ENCODE measurements at places on chromosomes 6 and 20.

- DNase-seq = no peak
Measured at GRCh38 chr6:83270971-83271719, 78.0 kb downstream of the RWDD2A start.

GRCh38 chr6:16739329-16739801 lies 21.9 kb downstream of the ATXN1 start:
- no peak for DNase-seq

- no peak for DNase-seq
Measured at GRCh38 chr6:52191824-52192223, 5.6 kb downstream of the IL17A start.

- DNase-seq = no peak
Measured at GRCh38 chr20:47981222-47981621, 195.9 kb upstream of the SULF2 start.

- DNase-seq = no peak
Measured at GRCh38 chr6:138034229-138034628, 73.0 kb downstream of the PERP start.

DNA sequence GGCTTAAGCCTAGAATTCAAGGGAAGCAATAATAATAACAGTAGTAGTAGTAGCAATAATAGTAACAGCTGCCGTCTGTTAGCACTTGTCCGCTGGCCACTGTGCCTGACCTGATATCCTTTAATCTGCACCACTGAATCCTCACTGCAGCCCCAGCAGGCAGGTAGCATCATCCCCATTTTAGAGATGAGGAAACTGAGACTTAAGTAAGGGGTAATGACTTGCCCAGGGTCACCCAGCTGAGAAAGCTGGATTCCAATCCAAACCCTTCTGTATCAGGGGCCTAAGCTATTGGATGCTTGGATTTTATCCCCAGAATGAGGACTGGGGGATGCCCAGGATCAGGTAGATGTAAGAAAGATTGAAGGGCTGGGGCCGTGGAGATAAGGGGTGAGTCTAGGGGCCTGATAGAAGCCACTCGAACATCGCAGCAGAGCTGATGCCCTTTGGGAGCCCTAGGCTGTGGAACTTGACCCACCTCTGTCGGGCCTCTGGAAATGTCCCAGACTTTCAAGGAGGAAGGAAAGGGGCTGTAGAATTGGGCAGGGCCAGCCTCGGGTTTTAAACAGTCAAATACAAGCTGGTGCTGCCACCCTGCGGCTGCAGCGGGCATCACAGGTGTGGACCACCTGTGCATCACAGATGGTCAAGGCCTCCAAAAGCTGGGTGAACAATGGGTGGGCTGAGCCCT lies 102.1 kb upstream of the MYL9 start:
- DNase-seq = peak; percentile 51

DNA sequence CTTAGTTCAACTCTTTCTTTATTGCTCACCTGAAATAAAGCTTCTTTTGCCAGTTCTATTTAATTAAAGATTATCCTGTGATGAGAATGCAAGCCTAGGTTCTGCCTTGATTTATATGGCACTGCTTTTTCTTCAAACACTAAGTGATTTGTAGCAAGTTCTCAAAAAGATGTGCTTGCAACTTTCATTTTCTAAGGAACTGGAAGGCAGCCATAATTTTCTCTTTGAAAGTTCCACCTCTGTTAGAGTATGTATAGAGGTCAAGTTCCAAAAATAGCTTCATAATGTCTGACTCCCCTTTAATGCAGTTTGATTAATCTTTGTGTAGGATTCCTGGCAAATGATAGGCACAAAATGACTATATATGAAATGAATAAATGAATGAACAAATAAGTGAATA lies 528.3 kb upstream of the FLRT3 start:
- no peak for DNase-seq

DNA sequence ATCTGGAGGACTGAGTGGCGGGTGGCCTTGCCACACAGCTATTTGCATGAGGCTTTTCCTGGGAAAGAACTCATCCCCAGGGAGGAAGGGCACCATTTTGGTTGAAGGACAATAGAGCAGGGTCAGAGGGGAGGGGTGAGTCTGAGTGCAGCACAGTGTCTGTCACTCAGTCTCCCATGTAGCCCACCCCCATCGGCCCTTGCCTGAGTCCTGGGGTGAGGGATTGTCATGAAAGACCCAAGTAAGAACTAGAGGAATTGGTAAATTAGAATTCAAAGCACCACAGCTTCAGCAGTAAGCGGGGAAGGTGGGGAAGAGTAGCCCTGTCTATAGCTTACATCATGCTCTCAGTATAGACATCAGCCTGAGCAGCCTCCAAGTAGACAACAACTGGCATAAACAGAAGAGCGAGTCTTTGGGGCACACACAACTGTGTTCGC lies 90.4 kb upstream of the TMEM30A start:
- no peak for DNase-seq

DNA sequence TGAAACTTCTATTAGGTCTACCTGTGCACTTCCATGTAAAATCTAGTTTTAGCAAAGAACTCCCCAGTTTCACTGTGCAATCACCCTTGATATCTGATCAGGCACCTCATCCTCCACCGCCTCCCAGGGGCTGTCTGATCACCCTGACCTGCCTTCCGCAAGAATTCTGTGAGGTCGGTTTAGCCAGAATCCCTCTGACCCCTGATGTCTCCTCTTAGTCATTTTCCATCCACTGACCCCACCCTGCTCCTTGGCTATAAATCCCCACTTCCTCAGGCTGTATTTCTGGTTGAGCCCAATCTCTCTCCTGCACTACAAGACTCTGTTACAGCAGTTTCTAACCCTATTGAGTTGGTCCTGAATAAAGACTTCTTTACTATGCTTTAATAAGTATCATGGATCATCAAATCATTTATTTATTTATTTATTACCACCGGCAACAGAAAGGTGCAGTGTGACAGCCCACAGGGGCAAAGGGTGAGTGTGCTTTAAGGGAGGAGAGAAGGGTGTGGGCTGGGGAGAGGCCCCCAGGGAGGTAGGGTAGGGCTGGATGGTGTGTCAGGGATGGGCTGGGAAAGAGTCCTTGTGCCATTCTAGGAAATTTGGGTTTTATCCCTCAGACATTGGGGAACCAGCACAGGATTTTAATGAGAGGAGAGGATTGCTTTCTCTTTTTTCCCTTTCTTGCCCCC lies 11.2 kb upstream of the SERPINB6 start:
- no peak for DNase-seq

DNA sequence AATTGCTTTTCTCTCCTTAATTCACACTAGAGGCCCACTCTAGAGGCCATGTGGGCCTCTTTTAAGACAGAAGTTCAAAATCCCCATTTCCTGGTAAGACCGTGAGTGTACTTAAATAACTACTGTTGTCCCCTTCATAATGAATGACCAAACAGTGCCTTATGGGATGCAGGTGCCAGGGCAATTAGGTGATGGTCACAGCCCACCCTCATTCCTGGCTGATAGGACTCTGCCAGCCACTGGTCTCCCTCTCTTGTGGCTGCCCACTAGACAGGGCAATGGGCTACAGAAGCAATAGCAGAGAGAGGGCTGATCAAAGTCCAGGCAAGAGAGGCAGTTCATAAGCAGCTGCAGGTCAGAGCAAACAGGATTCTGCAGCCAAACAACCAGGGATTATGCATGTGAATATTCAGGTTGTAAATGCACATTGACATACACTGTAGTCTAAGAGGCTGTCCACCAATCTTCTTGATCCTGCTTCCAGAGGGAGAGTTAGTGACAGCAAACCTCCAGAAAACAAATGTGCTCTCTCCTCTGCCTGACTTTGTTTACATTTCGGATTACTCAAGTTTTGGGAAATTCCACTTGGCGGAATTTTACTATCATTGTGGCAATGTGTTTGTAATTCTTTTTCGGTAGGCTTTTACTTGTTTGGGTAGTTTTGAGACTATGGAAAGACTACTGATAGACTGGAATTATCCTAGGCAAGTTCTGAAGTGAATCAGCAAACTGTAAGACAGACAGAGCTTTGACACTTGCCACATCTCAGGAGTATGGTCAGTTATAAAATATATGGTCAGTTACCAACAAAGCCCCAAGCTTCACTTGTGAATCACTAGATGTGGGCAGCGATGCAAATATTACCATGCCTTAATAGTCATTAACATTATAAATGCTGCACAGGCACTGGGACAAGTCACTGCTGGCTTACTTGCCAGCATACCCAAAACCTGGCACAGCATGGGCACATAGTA lies 12.8 kb downstream of the PTPRK start:
- DNase-seq = no peak

- peak; percentile 19 for DNase-seq
Measured at GRCh38 chr6:37171201-37171969, 1.4 kb downstream of the PIM1 start.

DNA sequence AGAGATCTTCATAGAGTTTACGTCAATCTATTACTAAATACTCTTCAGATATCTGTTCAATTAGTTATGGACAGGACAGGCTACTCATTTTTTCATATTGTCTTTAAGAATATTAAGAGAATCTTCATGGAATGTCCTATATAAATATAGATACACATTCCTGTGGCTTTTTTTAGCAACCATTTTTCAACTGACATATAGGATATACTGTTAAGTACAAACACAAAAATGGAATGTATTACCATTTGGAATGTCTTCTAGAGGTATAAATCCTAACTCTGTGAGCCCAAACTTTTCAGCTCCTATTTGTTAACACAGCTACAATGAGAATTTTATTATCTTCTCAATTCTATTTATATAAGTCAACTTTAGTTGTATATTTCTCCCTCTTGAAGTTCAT lies 239.6 kb upstream of the DEFB112 start:
- no peak for DNase-seq

DNA sequence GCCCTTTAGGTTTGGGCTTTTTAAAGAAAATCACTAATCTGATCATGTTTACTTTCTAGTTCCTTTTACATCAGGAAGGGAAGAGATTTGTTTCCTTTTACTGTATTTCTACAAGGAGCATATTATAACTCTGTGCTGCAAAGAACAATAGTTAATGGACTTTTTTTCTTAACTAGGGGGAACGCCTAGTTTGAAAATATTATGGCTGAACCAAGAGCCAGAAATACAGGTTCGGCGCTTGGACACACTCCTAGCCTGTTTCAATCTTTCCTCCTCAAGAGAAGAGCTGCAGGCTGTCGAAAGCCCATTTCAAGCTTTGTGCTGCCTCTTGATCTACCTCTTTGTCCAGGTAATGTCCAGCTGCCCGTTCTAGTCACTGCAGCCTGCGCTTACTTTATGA lies 41.4 kb downstream of the FAM120B start:
- no peak for DNase-seq

DNA sequence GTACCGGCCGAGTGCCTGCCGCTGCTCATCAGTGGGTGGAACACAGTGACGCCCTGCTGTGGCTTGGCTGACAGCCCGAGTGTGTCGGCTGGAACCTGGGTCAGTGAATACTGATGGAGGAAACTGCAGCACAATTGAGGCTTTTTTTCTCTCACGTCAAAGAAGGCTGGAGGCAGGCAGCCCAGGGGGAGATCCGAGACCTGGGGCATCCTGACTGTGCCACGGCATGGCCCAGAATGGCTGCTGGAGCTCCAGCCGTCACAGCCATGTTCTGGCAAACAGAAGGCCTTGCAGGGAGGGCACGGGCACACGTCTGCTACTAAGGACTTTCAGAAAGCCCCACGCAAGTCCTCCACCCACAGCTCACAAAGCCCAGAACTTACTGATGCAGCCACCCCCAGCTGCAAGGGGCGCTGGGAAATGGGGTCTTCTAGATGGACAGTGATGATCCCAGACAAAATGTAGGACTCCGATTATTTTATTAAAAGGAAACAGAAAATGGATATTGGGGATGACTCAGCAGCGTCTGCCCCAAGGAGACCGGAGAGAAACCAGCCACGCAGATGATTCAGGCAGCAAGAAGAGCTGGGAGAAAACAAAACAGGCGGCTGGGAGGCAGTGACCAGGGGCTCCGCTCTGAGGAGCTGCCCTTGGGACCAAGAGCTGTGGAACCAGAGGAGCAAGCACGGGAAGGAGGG lies 140.0 kb downstream of the TAF4 start:
- DNase-seq = no peak
